ENCODE measurements at places on chromosomes 4 and X.

DNA sequence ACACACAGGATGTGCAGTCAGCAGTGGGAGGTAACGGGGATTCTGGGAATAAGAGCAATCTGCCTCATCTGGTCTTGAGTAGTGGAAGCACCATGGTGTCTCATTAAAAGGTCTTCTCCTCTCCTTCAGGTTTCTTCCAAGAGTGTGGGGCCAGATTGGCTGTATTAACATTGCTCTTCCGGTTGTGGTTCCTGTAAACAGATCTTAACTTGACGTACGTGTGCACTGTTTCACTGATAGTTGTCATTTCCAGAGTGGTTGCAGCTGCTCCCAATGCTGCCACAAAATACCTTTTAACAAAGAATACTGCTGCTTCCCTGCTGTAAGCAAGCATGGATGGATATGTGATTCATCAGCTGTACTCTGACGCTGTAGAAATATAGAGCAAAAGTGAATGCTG is 1443.4 kb upstream of the TENM3 start:
- DNase-seq, result no peak

GRCh38 chr4:73687421-73687820 is 52.9 kb upstream of the CXCL8 start:
- no peak for DNase-seq

GRCh38 chr4:110543577-110543976 is 67.6 kb downstream of the ENPEP start:
- DNase-seq, result no peak

DNA sequence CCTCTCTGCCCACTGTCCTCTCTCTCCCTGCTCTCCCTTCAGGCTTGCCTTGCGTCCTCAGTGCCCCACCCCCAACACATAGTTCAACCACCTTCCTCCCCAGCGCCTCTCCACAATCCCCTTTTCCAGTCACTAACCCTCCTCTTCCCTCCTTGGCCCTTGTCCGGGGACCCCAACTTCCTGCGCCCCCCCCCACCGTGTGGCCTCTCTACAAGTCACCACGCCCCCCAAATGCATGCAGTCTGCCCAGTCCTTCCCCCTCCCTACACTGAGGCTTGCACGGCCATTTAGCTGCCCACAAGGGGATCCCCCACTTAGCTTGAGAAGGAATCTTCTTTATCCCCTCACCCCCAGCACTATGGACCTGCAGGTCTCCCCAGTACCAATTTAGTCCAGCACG is 569 bp downstream of the CXCR3 start:
- DNase-seq, result no peak

DNA sequence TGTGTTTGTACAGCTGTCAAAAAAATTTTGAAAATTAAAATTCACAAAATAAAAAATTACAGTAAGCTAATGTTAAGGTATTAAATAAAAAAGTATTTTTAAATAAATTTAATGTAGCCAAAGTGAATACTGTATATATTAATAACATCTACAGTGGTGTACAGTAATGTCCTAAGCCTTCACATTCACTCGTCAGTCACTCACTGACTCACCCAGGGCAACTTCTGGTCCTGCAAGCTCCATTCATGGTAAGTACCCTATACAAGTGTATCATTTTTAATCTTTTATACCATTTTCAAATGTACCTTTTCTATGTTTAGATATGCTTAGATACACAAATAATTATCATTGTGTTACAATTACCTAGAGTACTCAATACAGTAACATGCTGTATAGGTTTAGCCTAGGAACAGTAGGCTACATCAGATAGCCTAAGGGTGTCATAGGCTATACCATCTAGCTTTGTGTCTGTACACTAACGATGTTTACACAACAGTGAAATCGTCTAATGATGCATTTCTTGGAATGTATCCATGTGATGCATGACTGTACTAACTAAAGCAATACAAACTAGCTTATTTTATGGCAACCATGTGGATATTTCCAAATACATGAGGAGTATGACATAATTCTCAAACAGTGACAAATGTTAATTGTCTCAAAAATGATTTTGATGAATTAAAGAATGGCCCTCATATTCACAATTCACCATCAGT is 13.7 kb downstream of the DDX60 start:
- peak; percentile 57 for DNase-seq

DNA sequence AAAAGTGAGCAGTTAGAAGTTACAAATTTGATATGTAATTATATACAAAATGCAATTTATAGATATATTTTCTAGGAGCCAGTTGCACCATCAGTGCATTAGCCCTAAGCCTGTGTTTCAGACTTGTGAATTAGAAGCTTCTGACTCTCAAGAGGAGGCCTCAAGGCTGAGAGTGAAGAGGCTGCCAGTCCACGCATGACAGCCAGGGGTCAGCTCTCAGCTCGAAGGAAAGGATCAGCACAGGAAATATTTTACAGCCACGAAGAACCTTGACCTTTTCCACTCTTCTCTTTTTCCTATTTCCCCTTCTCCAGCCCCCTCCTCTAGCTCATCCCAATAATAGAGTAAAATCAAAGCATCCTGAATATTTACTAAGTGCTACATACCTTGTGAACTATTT is 642.4 kb downstream of the TRIML1 start:
- DNase-seq, result peak; percentile 31

- DNase-seq, result no peak
Measured at GRCh38 chr4:26325191-26325590, 4.4 kb downstream of the RBPJ start.

DNA sequence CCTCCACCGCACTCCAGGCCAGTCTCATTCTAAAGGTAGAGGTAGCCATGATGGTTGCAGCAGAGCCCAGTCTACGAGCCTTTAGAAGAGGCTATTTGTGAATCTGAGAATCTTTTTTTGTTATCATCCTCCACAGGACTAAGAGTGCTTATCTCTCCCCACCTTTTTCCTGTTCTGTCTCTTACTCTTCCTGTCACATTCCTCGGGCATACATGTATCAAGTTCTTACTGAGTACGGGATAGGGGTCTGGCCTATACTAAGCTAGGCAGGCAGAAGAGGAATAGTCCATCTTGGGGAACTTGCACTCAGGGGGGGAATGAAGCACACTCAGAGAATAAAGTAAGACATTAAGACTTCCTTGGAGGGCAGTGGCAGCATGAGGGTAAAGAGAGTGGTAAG is 25.7 kb downstream of the LAS1L start:
- DNase-seq, result no peak

DNA sequence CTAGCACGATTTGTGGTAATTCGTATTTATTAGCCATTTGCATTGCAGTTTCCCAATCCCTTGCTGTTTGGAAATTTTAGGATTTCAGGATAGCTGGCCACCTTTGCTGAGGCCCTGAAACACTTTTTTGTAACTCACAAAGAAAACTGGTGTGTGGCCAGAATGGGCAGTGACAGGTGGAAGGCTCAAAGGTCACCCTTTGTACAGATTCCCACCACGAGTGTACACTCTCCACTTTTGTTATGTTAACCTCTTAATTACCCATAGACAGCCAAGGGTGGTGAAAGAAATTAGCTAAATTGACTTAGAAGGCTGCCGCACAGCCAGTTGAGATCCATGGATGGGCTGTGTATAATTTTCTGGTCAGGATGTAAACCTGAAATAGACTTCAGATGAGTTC is 109.7 kb upstream of the ARX start:
- DNase-seq, result no peak

DNA sequence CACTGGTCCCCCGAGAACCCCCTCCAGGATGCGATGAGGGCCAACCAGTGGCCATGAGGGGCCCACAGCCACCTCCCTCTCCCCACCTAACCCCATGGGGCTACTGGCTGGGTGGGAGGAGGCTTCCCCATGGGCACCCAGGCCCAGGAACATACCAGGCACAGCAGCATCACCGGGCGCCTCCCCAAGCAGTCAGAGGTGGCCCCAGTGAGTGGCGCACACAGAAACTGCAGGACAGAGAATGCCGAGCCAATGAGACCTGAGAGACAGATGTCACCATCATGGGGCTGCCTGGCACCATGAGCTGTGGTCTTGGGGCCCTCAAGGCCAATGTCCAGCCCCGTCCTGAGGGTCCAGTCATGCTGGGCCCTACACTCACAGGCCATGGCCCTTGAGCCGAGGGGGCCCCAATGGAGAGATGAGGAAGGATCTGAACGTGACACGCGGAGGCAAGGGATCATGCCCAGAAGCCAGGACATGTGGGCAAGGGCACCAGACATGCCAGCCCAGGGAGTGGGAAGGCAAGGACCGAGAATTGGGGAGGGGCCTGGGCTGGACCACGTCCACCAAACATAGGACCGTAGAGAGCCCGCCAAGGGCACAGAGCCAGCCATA is 30.1 kb downstream of the NOP14 start:
- DNase-seq, result no peak

DNA sequence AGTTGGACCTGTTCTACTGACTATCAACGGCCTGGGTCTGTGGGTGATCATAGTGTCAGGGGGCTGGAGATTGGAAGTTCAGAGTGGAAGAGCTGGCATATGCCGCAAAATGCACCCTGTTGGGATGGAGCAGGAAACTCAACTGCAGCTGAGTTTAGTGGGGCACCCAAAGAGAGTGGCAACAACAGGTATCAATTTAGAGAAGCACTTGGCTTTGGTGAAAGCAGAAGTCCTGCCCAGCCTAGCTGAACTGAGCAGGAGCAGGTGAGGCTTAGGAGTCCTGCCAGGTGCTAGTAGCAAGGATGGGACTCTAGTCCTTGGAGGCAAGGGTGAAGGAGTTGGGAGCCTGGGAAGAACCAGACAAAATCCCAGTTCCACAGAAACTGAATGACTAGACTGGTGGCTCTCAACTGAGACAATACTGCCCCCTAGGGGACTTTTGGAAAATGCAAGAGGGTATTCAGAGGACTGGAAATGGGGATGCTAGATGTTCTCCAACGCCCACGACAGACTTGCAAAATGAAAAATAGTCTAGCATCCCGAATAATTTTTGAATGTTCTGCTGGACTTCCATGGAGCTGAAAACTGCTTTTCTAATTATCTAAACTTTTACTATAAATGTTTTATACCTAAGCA is 49.4 kb downstream of the RTL9 start:
- no peak for DNase-seq

DNA sequence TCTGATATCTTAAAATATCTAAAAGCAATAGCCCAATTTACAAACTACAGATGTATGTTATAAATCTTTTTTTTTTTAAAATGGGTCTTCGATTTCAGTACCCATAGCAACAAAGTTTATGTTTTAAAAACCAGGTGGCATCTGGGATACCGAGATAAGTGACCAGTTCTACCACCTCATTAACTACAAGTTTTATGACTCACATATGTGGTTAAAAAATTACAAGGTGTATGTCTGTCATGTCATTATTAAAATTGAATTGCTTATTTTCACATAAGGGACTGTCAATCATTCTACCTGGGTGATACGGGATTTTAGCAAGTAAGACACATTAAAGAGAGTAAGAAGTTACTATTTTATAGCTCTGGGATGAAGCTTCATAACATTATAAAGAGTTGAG is 192.0 kb upstream of the ETNPPL start:
- no peak for DNase-seq

- DNase-seq, result no peak
Measured at GRCh38 chr4:13535118-13535517, 9.2 kb downstream of the NKX3-2 start.

DNA sequence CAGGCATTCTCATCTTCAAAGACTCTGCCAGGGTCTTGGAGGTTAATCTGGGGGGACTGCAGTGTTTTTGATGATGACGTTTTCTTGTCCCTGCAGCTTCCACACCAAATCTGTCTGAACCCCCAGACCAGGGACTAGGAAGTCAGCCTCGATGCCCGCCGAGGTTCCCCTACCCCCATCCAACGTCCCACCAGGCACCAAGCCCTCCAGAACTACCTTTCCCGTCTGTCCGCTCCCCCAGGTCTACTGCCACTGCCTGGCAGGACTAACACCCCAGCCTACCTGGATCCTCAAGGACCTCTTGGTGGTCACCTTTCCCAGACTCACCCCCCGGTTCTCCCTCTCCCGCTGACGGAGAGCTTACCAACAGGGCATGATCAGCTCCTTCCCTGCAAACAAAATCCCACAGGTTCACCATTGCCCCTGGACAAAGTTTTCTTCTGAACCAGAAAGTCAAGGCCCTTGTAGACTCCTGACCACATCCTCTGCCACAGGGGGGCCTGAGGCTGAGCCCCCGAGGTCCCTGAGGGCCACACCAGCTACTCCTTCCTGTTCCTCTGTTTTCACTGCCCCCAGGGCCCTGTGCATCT is 40.9 kb downstream of the HMX1 start:
- DNase-seq, result no peak

DNA sequence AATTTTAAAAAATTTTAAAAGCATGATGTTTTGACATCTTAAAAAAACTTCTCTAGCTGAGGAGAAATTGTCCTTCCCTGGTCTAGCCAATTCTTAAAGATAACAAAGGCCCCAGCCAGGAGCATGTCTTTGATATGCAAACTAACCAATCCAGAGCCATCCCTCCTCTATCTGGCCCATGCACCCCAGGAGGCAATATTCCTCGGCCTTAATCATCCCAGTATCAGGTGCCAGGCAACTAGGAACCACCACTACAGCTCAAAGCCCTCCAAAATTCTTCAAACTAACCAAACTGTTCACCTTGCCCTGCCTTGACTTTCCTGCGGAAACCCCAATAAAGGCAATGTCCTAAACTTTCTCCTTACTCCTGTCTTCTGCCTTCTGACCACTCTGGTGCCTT is 97.8 kb upstream of the USP9X start:
- DNase-seq, result no peak

DNA sequence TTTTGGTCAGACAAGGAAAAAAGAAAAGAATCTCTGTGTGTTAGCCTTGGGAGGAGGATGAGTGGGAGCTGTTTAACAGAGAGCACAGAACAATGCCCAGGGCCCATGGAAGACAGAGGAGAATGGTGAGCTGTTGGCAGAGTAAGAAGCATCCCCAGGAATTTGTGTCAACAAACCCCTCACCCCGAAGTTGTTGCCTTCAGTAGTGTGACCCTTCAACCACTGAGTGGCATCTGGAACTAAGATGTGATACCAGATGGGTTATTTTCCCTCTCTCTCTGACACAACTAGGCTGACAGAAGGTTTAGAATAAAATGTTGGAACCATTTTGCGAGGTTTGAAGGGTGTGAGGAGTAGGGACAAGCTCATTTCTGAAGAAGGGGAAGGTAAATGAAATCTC is 25.1 kb downstream of the IGSF1 start:
- no peak for DNase-seq

- no peak for DNase-seq
Measured at GRCh38 chr4:63492515-63492914, 916.7 kb downstream of the TECRL start.

DNA sequence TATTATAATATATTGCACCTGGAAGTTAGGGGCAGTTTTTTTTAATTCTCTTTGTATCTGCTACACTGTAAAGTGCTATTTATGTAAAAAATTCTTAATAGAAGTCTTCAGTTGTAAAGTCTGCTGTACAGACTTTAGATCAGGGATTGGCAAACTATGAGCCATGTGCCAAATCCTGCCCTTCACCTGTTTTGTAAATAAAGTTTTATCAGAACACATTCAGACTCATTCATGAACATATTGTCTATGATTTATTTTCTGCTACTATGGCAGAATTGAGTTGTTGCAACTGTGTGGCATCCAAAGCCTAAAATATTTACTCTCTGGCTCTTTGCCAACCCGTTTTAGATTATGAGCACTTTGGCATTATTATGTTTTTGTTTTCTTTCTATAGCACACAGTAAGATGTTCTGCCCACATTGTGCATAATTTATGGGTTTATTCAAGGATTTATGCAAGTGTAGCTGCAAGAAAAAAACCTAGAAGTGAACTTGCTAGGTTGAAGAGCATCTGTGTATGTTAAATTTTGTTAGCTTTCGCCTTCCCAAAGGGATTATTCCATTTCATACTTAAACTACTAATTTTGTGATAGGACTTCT is 56.9 kb downstream of the CLCN3 start:
- DNase-seq, result no peak
